ENCODE measurements at places on chromosomes 12 and 14. TPM values are rescaled to one million over a fixed set of nuclear protein-coding genes. Genes with fewer than 3 reads are reported as not detected.
A peak's percentile ranks its signal among the peaks of the same experiment; 100 is the strongest.

DNA sequence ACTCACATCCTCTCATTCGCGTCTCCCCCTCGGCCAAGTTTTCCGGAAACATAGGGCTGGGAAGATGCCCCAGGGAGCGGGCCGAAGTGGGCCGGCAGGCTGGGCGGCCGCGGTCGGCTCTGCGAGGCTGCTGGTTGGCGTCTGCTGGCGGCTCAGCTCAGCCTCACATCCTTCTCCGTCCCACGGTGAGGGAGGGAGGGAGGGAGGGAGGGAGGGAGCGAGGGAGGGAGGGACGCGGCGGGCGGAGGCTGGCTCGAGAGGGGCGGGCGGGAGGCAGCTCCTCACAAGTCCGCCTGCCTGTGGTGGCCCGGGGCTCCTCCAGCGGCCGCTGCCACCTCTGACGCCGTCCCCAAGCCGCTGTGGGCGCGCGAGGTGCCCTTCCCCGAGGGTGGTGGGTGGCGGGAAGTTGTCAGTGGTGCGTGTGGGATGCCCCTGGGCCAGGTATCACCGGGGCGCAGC is 93.8 kb downstream of the RFLNA start:
- peak; percentile 81 for DNase-seq

DNA sequence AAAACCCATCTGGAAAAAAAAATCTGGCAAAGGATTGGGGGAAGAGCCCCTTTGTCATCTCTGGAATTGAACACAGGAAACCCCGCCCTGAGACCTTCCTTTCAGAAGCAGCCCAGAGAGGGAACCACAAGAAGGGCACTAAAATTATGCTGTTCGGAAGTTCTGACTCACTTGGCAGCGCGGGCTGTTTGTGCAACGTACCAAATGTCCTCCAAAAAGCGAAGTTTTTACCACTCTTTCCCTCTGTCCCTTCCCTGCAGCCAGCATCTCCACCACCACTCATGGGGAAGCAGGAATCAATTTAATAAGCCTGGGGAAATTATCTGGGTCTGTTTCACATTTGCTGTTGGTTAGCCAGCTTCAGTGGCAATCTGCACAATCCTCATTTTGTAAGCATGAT is 3.2 kb upstream of the SYNE3 start:
- no peak for DNase-seq

GRCh38 chr12:108373111-108373510 is 34.0 kb upstream of the CMKLR1 start:
- no peak for DNase-seq

- DNase-seq: no peak
Measured at GRCh38 chr12:120939523-120939922, 35.4 kb upstream of the SPPL3 start.

Gene MSI1
- total RNA-seq: 24.6 TPM

GRCh38 chr12:54261815-54262402 is 18.0 kb downstream of the CBX5 start:
- peak; percentile 38 for DNase-seq

Gene ZNF140
- 19.8 TPM for total RNA-seq

Gene DTD2
- 80.7 TPM for total RNA-seq

GRCh38 chr12:70543444-70543843 is 93.8 kb downstream of the PTPRB start:
- DNase-seq: no peak

DNA sequence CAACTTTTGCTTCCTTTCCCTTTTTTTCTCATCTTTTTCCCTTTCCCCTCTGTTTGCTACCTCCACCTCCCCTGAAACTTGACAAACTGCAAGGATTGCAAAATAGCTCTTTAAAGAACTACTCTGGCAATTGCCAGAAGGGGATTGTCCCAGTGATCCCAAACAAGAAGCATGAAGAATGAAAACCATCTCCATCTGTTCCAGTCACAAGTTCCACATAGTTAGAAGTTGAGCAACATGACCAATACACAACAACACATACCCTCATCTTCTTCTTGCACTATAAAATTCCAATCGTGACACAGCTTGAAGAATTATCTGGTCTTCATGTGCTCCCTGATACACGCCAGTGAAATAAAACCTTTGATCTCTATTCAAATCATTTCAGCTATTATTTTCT is 93.7 kb upstream of the USP15 start:
- no peak for DNase-seq

GRCh38 chr12:106101803-106102202 is 37.0 kb downstream of the NUAK1 start:
- DNase-seq: no peak

DNA sequence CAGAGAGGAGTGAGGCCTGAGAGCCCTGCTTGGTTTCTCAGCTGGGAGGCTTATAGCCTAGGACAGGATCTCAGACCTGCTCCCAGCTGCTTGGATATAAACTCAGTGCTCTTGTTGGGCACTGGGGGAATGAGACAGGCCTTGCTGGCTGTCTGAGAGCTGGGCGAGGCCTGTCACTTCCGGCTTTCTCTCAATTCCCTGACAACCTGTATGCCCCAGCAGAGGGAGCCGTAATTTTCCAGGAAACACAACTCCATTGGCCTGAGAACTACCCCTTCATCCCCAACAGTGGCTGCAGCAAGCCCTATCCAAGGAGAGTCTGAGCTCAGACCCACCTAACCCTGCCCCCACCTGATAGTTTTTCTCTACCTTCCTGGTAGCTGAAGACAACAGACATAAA is 258.3 kb upstream of the STXBP6 start:
- DNase-seq: no peak

GRCh38 chr12:110501399-110501751 is 536 bp downstream of the VPS29 start:
- peak; percentile 55 for DNase-seq

Gene ZDHHC22
- total RNA-seq: 0.25 TPM

GRCh38 chr12:83018088-83018487 is 331.4 kb downstream of the TMTC2 start:
- no peak for DNase-seq

DNA sequence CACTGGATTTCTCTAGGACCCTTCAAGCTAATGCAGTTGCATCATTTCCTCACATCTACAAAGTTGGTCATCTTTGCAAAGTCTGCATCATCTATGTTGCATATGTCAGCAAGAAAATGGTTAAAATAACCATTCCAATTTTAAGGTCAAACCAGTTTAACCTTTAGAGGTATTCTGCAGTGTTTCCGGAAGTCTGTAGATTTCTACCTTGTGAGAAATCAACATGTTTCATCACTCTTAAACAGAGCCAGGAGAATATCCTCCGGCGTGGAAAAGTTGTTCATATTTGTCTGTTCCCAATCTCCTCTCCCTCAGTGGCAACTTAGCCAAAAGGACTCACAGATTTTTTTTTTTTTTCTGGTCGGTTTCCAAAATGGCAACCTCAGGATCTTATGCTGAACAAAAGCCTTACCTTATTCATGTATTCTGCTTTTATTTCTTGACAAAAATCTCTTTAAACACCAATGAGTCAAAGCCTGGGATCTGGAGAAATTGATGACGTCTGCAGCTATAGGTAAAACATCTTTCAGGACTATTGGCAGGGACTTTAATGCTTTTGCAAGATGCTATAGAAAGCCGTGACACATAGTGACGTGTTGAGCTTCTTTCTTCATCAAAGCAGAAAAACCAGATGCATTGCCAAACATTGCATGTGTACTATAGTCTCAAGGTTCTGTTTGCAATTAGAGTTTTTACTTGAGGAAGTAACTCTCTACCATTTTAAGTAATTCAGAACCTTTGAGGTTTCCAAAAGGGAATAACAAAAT is 16.0 kb upstream of the CDK17 start:
- DNase-seq: no peak

- DNase-seq: no peak
Measured at GRCh38 chr12:5560265-5560664, 128.4 kb downstream of the NTF3 start.

- no peak for DNase-seq
Measured at GRCh38 chr12:92495108-92495507, 207.7 kb upstream of the PLEKHG7 start.

GRCh38 chr14:88518592-88519512 is 36.0 kb downstream of the PTPN21 start:
- DNase-seq: no peak

Gene CCDC177
- total RNA-seq: 0.75 TPM

- DNase-seq: no peak
Measured at GRCh38 chr14:56886471-56887062, 76.3 kb upstream of the OTX2 start.

GRCh38 chr12:84046859-84047258 is 865.7 kb downstream of the SLC6A15 start:
- no peak for DNase-seq

DNA sequence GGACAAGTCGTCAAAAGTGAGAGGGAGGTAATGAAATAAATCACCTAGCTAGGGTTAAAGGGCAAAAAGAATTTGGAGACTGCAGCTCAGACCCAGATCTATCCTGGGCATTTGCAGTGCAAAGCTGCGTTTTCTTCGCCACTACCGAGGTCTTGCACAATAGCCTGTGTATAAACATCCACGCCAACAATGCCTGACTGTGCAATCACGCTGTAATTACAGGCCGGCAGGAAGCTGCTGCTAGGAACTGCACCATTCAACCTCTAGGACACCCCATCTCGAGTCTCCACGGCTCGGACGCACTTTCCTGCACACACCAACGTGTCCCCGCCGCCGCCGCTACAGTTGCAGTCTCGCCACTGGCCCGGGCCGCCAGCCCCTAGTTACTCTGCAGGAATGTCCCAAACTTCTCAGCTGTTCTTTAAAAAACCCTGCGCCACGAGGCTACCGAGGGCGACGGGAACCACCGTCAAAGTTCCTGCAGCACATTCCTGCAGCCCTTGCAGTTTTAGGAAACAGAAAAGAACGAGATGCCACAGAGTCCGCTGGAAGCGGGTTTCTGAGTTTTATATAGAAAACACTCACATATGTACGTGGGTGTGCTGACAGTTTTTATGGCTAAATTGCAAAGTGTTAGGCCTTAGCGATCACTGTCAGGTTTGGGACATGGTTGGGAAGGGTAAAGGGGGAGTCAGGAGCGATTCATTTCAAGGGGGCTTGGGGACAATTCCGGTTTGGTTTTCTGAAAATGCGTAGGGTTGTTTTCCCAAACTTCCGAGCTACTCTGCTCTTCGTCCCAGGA is 65.6 kb upstream of the PTGR2 start:
- peak; percentile 64 for DNase-seq

DNA sequence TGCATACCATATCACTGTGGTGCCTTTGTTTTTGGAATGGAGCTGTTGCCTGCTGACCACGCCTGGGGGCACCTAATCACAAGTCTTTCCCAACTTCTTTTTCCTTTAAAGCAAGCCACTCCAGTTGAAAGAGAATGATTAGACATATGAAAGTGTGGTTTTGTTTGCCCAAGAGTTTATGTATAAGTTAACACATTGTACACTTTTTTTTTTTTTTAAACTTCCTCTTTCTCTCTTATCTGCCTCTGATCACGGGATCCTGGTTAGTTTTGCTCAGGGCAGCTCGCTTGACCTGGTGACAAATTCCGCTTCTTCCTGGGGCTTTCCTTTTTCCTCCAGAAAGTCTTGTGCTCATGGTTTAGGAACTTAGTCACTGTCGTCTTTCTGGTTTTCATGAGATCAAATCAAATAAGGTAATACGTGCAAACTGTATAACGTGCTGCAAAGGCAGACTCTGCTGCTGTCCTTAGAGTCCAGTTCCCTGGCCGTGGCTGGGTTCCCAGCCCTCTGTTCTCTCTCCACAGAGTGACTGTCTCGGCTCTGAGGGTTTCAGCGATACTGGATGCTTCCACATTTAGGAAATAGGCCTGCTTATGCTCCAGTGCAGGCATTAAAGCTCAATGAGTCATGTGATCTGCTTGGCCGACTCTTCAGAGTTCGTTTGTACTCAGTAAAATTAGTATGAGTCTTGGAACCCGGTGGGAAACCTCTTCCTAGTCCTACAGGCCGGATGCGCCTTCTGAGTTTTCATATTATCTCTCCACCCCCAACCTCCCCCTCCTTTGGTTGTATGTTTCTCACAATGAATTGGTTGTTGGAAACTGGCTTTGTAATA is 15.2 kb downstream of the RASSF3 start:
- DNase-seq: peak; percentile 36

Gene AQP5
- total RNA-seq: not detected

DNA sequence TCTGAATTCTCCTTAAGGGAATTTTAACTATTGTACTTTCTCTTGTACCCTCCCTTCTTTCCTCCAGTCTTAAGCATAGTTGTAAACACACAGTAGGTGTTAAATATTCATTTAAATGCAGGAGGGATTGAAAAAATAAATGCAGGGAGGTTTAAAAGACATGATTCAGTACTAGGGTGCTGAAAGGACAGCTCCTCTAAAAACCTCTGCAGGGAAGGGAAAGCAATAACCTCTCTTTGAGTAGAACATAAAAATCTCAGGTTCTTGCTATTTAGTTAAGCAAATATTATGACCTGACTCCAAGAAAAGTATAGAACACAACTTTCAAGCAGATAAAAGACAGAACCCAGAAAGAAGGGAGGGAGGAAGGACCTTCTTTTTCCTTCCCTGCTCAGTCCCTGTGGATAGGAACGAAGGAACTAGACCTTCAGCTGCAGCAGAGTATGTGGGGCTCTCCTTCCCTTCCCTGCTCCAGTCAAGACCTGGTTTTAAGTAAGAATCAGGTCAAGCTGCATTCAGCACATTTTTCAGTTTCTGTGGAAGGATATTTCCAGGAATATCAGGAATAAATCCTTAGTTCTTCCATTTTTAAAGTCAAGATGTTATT is 4.7 kb downstream of the MAP3K9 start:
- DNase-seq: no peak

Gene SPIC
- total RNA-seq: not detected

- DNase-seq: no peak
Measured at GRCh38 chr14:85594217-85594616, 64.3 kb downstream of the FLRT2 start.

- peak; percentile 18 for DNase-seq
Measured at GRCh38 chr14:24196071-24197055, 1.1 kb upstream of the TM9SF1 start.

Gene MYO1H
- total RNA-seq: not detected

- DNase-seq: no peak
Measured at GRCh38 chr14:40599725-40600124, 1007.0 kb upstream of the LRFN5 start.

GRCh38 chr12:109109746-109110350 is 6.5 kb upstream of the ACACB start:
- no peak for DNase-seq

GRCh38 chr12:57130941-57131340 is 2.7 kb downstream of the LRP1 start:
- no peak for DNase-seq

Gene RALGAPA1
- total RNA-seq: 17.6 TPM

Gene MORN3
- total RNA-seq: 0.41 TPM

Gene TPPP2
- total RNA-seq: not detected
